ENCODE measurements at places on chromosomes 6 and 20. TPM values are rescaled to one million over a fixed set of nuclear protein-coding genes. Genes with fewer than 3 reads are reported as not detected.

- peaks cover 3% of the 10 kb centered on the region for H3K36me3 ChIP-seq
- no peak overlapping the region for H3K27ac ChIP-seq
- DNase-seq, result no peak
Measured at GRCh38 chr20:33784225-33784624, 26.9 kb upstream of the CHMP4B start.

GRCh38 chr20:38728911-38729642, 4.8 kb downstream of the SLC32A1 start:
- no peak overlapping the region for H3K4me3 ChIP-seq
- DNase-seq, result no peak
- H3K27me3 ChIP-seq, result peaks cover 89% of the 10 kb centered on the region
- no peak overlapping the region for H3K27ac ChIP-seq

- no peak overlapping the region for H3K27ac ChIP-seq
- peaks cover 3% of the 10 kb centered on the region for H3K36me3 ChIP-seq
- DNase-seq, result no peak
- peaks cover 21% of the 10 kb centered on the region for H3K4me1 ChIP-seq
- no peak overlapping the region for H3K4me3 ChIP-seq
- peaks cover 14% of the 10 kb centered on the region for H3K27me3 ChIP-seq
Measured at GRCh38 chr6:29757701-29758293, 34.6 kb downstream of the HLA-F start.

DNA sequence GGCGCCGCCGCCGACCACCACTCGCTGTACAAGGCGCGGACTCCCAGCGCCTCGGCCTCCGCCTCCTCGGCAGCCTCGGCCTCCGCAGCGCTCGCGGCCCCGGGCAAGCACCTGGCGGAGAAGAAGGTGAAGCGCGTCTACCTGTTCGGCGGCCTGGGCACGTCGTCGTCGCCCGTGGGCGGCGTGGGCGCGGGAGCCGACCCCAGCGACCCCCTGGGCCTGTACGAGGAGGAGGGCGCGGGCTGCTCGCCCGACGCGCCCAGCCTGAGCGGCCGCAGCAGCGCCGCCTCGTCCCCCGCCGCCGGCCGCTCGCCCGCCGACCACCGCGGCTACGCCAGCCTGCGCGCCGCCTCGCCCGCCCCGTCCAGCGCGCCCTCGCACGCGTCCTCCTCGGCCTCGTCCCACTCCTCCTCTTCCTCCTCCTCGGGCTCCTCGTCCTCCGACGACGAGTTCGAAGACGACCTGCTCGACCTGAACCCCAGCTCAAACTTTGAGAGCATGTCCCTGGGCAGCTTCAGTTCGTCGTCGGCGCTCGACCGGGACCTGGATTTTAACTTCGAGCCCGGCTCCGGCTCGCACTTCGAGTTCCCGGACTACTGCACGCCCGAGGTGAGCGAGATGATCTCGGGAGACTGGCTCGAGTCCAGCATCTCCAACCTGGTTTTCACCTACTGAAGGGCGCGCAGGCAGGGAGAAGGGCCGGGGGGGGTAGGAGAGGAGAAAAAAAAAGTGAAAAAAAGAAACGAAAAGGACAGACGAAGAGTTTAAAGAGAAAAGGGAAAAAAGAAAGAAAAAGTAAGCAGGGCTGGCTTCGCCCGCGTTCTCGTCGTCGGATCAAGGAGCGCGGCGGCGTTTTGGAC, 2.0 kb downstream of the SOX4 start:
- H3K4me1 ChIP-seq, result peaks cover 23% of the 10 kb centered on the region
- peaks cover 23% of the 10 kb centered on the region for H3K36me3 ChIP-seq
- H3K27ac ChIP-seq, result peak overlapping the region; percentile 98
- no peaks in the 10 kb centered on the region for H3K27me3 ChIP-seq
- no peak for DNase-seq
- peak overlapping the region; percentile 97 for H3K4me3 ChIP-seq

DNA sequence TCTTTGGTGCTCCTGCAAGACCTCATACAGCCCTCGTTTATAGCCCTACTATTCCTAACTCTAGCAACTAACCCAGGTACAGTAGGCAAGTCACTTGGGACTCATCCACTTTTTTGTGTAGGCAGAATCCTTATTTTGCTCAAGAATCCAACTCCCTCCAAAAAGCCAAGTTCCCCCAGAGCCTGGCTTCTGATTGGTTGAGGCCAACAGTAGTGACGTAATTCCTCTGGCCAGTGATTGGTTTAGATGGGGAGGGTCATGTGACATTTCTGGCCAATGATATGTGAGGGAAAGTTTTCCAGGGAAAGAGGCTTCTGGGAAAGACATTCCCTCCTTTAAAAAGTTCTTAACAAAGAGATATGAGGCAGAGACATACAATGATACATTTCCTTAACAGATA, 32.1 kb downstream of the KIAA1755 start:
- no peak overlapping the region for H3K4me3 ChIP-seq
- DNase-seq, result peak; percentile 1
- peaks cover 9% of the 10 kb centered on the region for H3K4me1 ChIP-seq

GRCh38 chr6:118551063-118552053, 3.3 kb downstream of the PLN start:
- H3K36me3 ChIP-seq, result peaks cover 1% of the 10 kb centered on the region
- peak overlapping the region; percentile 45 for H3K27ac ChIP-seq
- peaks cover 36% of the 10 kb centered on the region for H3K4me1 ChIP-seq

DNA sequence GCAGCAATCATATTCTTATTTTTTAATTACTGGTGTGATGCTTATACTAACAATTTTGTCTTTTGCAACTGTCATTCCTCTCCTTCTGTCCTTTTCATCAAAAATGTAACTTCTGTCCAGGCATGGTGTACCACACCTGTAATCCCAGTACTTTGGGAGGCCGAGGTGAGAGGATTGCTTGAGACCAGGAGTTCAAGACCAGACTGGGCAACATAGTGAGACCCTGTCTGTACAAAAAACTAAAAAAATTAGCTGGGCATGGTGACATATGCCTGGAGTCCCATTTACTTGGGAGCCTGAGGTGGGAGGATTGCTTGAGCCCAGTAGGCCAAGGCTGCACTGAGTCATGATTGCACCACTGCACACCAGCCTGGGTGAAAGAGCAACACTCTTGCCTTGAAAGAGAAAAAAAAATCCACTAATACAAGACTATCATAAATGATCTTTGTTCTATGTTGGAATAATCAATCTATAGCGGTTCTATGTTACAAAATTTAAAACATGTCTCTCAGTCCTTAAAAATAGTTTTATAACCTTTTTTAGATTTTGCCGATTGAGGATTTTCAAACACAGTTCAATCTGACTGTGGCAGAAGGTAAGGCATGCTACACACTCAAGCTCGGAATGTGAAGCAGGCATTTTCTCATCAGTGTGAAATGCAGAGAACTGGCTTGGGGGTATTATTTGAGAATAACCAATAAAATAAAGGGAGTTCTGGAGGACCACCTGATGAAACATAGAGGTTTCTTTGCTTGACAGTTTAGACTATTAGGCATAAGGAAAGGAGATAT, 70.4 kb downstream of the ENPP1 start:
- DNase-seq, result no peak
- no peak overlapping the region for H3K4me3 ChIP-seq
- no peak overlapping the region for H3K27ac ChIP-seq
- no peaks in the 10 kb centered on the region for H3K27me3 ChIP-seq

GRCh38 chr20:32482442-32483261, 102.5 kb downstream of the NOL4L start:
- no peaks in the 10 kb centered on the region for H3K27me3 ChIP-seq
- peak; percentile 87 for DNase-seq
- H3K36me3 ChIP-seq, result peaks cover 1% of the 10 kb centered on the region
- H3K4me3 ChIP-seq, result peak overlapping the region; percentile 85

DNA sequence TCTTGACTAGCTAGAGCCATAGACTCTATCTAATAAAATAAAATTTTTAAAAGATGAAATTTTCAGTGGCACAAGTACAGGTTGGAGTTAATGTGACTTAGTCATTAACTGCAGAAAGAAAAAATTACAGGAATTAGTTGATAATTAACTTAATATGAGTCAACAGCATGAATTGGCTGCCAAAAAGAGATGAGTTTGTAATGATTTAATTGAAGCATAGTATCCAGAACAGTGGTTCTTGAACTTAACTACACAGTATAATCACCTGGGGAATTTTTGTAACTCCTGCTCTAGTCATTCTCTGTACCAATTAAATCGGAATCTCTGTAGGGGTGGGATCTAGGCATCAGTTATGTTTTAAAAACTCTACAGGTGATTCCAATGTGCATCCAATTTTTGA, 46.3 kb upstream of the HMGN3 start:
- H3K4me3 ChIP-seq, result no peak overlapping the region
- peaks cover 11% of the 10 kb centered on the region for H3K4me1 ChIP-seq
- H3K27ac ChIP-seq, result no peak overlapping the region
- H3K27me3 ChIP-seq, result no peaks in the 10 kb centered on the region

DNA sequence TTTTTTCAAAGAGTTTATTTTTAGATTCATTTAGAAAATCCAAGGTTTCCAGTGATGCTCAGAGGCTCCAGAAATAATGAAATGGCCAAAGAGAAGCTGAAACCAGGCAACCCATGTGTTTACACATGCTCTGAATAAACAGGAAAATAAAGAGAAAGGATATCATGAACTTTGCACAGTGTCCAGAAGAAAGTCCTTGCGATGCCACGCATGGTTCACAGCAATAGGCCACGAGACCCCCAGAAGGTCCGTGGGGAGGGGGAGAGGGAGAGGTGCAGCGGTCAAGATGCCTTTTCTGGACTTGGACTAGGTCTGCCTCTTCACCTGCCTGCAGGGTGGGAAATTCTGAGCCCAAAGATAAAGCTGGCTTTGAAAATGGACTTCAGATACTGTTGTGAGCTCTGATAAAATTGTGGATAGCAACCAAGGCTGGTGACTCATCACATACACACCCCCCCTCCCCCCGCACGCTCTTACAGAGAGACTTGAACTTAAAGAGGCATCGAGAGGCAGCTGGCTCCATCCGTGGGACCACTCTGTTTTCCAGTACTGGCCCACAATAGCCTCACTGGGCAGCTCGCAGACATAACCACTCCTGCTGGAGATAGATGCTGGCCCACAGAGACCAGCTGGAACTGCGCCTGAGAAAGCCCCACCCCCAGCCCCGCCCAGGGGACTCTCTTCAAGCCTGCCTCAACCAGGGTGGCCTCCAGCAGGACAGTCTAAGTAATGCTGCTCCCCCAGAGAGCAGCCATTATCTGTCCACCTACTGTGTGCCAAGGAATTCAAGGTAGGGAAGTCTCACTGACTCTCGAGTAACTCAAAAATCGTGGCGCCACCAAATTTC, 21.2 kb upstream of the NFATC2 start:
- H3K4me1 ChIP-seq, result peaks cover 46% of the 10 kb centered on the region
- no peak for DNase-seq
- peak overlapping the region; percentile 82 for H3K4me3 ChIP-seq
- peak overlapping the region; percentile 98 for H3K27ac ChIP-seq

DNA sequence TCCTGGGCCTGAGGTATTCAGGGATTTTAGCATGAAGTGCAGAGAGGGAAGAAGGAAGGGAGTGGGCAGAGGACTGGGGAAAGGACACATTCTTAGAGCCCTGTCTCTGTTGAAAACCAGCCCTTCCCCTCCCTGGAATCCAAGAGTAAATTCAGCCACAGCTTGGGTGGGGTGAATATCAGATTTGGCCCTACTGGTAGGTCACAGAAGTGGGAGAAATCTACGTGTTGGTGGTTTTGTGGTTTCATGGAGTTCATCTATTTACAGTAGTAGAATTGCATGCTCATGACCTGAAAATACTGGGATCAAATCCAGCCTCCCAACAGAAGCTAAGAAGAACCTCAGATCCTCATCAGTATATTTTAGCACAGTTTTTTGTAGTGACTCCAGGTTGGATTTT, 404.4 kb downstream of the BMP2 start:
- no peaks in the 10 kb centered on the region for H3K27me3 ChIP-seq
- peaks cover 5% of the 10 kb centered on the region for H3K4me1 ChIP-seq
- no peak for DNase-seq
- no peak overlapping the region for H3K4me3 ChIP-seq

- H3K4me3 ChIP-seq, result no peak overlapping the region
- peaks cover 2% of the 10 kb centered on the region for H3K36me3 ChIP-seq
- no peak overlapping the region for H3K27ac ChIP-seq
- no peaks in the 10 kb centered on the region for H3K27me3 ChIP-seq
Measured at GRCh38 chr6:24788031-24788665, 10.6 kb downstream of the ARMH2 start.

- H3K4me1 ChIP-seq, result peaks cover 26% of the 10 kb centered on the region
- H3K36me3 ChIP-seq, result no peaks in the 10 kb centered on the region
- no peak overlapping the region for H3K27ac ChIP-seq
- no peaks in the 10 kb centered on the region for H3K27me3 ChIP-seq
Measured at GRCh38 chr20:18007534-18008292, 38.9 kb downstream of the MGME1 start.

DNA sequence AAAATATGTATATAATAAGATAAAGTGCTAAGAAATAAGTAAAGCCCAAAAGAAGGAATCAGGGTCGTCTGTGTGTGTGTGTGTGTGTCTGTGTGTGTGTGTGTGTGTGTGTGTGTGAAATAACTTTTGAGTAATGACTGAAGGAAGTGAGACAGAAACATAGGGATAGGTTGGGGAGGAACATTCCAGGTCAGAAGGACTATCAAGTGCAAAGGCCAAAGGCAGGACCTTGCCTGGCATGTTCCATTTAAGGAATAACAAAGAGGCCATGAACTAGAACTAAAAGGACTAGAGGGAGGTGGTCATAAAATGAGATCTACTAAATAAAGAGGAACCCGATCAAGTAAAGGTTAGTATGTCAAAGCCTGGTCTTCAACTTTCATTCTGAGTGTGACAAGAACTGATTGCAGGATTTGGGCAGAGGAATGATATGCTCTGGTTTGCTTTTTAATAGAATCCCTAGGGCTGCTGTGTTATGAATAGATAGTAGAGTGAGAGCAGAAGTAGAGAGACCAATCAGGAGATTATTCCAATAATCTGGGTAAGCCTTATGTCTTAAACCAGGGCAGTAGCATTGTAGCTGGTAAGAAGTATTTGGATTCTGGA, 6.9 kb downstream of the ENPP3 start:
- H3K4me1 ChIP-seq, result no peaks in the 10 kb centered on the region
- no peak for DNase-seq
- H3K27me3 ChIP-seq, result no peaks in the 10 kb centered on the region
- no peaks in the 10 kb centered on the region for H3K36me3 ChIP-seq
- no peak overlapping the region for H3K4me3 ChIP-seq

DNA sequence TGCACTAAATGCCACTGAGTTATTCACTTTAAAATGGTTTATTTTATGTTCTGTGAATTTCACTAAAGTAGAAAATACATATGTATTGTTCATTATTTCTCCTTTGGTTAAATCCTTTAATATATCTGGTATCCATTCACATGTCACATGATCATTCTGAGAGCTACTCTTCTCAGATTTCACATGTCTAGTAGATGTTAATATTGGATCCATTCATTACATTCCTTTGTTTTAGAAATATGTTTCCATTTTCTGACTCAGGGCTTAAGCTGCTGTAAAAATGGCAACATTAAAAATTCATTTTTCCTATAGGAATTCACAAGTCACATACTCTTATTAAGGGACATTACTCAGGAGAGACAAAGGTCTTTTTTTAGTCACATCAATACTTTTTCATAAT, 205.4 kb downstream of the ZFAND3 start:
- no peak for DNase-seq
- no peak overlapping the region for H3K4me3 ChIP-seq
- peak overlapping the region; percentile 75 for H3K27ac ChIP-seq
- peaks cover 63% of the 10 kb centered on the region for H3K4me1 ChIP-seq
- no peaks in the 10 kb centered on the region for H3K27me3 ChIP-seq

- H3K4me3 ChIP-seq, result no peak overlapping the region
- H3K4me1 ChIP-seq, result peaks cover 34% of the 10 kb centered on the region
- H3K27ac ChIP-seq, result no peak overlapping the region
- H3K27me3 ChIP-seq, result no peaks in the 10 kb centered on the region
Measured at GRCh38 chr20:49275216-49275615, 2.6 kb downstream of the ZNFX1 start.

PDSS2 gene
- total RNA-seq, result 10.1 TPM

RIPOR3 gene
- not detected for total RNA-seq

CST5 gene
- total RNA-seq, result not detected

TMC2 gene
- not detected for total RNA-seq

GCM1 gene
- not detected for total RNA-seq

GNMT gene
- total RNA-seq, result not detected

DUSP15 gene
- 11.5 TPM for total RNA-seq

HLA-DOB gene
- total RNA-seq, result 0.56 TPM

EFCAB8 gene
- 0.51 TPM for total RNA-seq

LTV1 gene
- total RNA-seq, result 22.6 TPM

TMEM244 gene
- not detected for total RNA-seq

All from chondrocyte (in vitro differentiated cells).